ENCODE measurements at places on chromosomes 3 and 15.

- DNase-seq, result peak; percentile 85
Measured at GRCh38 chr3:134381831-134382442, 7.7 kb upstream of the AMOTL2 start.

DNA sequence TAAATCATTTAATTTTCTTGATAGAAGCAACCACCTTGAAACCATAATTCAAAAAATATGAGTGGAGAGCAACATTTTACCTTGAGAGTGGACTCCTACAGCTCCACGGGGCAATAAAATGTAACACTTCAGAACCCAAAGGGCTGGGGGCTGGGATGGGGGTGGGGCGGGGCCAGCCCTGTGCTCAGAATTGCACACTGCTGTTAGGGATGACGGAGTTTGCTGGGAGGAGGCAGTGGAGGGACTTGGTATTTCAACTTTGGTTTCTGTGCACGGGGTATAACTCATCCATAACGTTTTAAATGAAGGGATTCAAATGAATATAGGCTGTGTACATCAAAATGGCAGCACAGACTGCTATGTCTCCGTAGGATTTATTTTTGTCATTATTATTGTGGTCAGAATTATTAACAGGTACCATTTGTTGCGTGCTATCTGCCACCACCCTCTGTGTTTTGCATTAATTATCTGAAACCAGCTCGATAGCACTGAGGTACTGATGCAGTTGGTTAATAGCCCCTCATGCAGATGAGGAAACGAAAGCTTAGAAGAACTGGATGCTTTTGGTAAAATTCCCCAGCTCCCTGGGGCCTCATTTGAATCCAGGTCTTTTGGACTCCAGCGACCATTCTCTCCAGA, 29.4 kb upstream of the WNT5A start:
- no peak for DNase-seq

GRCh38 chr3:46632792-46633191, 20.5 kb downstream of the FAM240A start:
- DNase-seq, result no peak

- no peak for DNase-seq
Measured at GRCh38 chr3:23240171-23240785, 37.2 kb downstream of the UBE2E2 start.

DNA sequence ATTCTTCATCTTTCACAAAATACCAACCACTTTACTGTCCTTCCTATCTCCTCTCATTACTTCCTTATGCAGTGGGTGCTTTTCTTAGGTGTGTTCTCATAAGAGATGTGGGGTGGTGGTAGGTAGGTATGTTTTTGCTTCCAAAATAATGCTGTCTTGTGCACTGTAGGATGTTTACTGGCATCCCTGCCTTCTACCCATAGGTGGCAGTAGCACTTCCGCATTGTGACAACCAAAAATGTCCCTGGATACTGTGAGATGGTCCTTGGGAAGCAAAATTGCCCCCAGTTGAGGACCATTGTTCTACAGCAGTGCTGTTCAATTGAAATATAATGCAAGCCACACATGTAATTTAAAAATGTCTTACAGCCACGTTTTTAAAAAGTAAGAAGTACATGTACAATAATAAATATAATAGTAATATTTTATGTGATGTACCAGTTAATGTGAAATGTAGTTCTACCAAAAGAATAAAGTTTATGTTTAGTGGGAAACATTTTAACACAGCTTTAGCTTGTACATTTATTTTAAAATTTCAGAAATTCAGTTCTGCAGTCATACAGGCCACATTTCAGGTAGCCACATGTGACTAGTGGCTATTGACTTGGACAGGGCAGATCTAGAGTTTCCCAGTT, 75.2 kb downstream of the NEO1 start:
- no peak for DNase-seq

DNA sequence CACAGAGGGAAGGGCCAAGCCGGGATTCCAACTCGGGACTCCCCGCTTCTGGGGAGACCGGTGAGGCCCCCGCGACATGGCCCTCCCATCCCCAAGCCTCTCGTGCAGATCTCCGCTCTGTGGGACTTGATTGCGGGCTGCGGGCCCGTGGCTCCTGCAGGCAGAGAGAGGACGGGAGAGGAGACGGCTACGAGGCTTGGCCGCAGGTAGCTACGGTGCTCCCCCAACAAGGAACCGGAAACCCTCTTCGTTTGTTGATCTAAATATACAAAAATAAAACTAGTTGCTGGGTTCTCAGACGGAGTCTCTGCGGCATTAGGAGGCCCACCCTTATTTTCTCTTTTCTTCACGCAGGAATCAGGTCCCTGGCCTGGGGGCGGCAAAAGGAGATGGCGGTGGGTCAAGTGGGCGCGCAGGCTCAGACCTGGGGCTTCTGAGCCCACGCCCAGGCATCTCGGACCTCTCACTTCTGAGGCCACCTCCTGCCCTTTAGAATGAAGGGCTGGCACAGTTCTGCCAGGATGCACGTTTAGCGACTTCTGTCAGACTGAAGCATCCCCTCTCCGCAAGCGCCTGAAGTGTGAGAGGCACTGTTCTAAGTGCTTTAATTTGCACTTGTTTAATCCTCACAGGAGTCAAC, 10.9 kb downstream of the GNB5 start:
- no peak for DNase-seq
